ENCODE measurements at places on chromosomes 6 and 20. TPM values are rescaled to one million over a fixed set of nuclear protein-coding genes. Genes with fewer than 3 reads are reported as not detected.

The LZTS3 gene
- 19.2 TPM for total RNA-seq

The CCN6 gene
- not detected for total RNA-seq

The HLA-DRB5 gene
- 56.6 TPM for total RNA-seq

The GPX5 gene
- not detected for total RNA-seq

The DLK2 gene
- 0.49 TPM for total RNA-seq

GRCh38 chr6:2998998-2999617 is 586 bp upstream of the NQO2 start:
- DNase-seq = no peak

DNA sequence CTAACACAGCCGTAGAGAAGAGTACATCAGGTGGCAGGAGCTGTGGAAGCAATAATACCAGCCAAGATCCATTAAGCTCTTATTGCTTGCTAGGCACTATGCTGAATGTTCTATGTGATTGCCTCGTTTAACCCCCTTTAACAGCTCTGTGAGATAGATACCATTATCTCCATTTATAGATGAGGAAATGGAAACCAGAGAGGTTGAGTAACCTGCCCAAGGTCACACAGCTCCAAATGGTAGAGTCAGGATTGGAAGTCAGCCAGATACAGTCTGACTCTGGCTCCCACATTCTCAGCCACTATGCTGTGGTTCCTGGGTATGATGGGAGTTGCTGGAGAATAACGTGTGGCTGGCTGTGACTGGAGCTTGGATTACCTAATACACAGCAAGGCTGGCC is 92.4 kb downstream of the DLGAP4 start:
- DNase-seq = no peak

DNA sequence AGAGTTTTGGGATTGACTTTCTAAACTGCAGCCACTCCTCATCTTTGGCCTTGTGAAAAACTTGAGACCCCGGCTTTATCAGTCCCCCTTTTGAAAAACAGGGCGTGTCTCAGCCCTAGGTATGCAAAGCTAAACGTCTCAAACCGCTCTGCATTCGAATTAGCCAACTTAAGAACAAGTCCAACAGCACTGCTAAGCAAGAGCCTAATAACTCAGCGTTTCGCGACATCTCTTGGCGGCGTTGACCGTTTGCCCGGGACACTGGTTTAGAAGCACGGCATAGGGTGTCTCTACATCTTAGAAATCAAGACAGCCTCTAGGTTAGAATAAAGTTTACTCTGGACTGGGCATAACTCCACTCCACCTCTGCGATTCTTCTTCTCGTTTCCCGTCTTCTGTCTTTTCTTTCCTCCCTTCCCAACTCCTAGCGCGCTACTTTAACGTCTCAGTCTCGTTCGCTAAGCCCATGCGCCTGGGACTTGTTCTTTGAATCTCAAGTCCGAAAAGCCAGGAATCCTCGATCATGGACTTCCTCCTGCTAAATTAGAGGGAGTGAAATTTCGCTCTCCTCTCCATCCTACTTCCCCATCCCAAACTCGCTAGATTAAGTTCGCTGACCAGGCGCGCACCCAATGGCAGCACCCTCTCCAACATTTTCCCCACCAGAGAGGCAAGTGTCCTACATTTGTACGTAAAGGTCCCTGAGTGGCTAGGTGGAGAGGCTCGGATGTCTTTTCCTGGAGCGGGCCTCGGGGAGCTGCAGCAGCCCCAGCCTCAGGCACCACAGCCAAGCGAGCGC is 10.5 kb upstream of the TFAP2A start:
- DNase-seq = no peak

GRCh38 chr20:23003881-23004460 is 31.1 kb upstream of the SSTR4 start:
- DNase-seq = no peak

GRCh38 chr6:49556429-49556837 is 6.0 kb downstream of the C6orf141 start:
- no peak for DNase-seq

- no peak for DNase-seq
Observed at GRCh38 chr6:90072501-90072900, 178.2 kb downstream of the GJA10 start.

- DNase-seq = no peak
Observed at GRCh38 chr6:79608334-79609224, 22.6 kb upstream of the SH3BGRL2 start.

- DNase-seq = no peak
Observed at GRCh38 chr6:148972481-148972880, 225.7 kb downstream of the UST start.

- DNase-seq = no peak
Observed at GRCh38 chr6:128574402-128574801, 54.0 kb upstream of the PTPRK start.

- DNase-seq = no peak
Observed at GRCh38 chr20:9342651-9343050, 171.7 kb upstream of the LAMP5 start.

- DNase-seq = no peak
Observed at GRCh38 chr6:117627533-117627932, 25.2 kb upstream of the GOPC start.

- no peak for DNase-seq
Observed at GRCh38 chr20:41905199-41905598, 287.0 kb upstream of the CHD6 start.

DNA sequence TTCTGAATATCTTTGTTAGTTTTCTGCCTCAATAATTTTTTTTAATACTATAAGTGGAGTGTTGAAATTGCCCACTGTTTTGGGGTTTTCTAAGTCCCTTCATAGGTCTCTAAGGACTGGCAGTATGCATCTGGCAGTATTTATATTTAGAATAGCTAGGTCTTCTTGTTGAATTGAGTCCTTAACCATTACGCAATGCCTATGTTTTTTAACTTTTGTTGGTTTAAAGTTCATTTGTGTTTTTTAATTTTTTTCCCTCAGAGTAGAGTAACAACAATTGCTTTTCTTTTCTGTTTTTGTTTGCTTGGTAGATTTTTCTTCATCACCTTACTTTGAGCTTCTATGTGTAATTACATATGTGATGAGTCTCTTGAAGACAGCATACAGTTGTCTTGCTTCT is 375.9 kb upstream of the EYS start:
- no peak for DNase-seq

DNA sequence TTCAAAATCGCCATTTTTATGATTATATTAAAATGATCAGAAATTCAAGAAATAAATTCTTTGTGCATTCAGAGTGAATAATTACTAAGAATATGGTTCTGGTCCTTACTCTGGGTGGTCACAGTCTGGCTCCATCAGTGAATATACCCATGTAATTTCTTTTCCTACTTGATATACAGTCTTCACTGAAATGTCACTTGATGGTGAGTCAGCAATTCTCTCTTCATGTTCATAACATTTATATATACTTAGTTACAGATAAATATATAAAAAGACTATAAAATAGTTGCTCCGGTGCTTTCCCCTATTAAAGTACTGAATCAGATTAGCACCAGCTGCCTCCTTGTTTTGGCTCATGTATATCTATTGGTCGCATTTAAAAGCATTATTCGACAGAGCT is 56.4 kb upstream of the MTRF1L start:
- no peak for DNase-seq

DNA sequence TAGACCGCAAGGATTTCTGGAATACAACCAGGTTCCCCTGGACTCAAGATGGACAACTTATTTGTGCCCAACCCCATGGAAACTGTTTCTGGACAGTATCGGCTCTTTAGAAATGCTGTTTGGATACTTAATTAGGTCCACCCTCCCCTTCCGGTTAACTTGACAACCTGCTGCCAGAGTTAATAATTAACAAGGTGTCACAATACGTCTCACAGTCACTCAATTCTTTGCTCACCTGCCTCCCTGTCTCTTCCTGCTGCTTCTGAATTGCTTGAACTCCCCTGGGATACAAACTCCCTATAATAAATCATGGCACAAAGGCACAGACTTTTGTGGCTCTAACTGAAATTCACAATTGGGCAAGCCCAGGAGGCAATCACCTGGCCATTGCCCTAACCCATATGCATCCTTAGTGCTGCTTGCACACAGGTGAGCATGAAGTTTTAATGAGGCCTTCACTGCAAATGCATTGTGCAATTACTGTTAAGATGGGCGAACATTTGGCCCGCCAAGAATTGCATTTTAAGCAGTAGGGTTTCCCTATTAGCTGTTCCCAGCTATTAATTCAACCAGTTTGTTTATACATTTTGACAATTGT is 504.4 kb upstream of the NOX3 start:
- DNase-seq = no peak

GRCh38 chr6:105014448-105014847 is 57.5 kb downstream of the LIN28B start:
- no peak for DNase-seq

GRCh38 chr6:119296036-119297035 is 53.2 kb downstream of the MAN1A1 start:
- DNase-seq = no peak

DNA sequence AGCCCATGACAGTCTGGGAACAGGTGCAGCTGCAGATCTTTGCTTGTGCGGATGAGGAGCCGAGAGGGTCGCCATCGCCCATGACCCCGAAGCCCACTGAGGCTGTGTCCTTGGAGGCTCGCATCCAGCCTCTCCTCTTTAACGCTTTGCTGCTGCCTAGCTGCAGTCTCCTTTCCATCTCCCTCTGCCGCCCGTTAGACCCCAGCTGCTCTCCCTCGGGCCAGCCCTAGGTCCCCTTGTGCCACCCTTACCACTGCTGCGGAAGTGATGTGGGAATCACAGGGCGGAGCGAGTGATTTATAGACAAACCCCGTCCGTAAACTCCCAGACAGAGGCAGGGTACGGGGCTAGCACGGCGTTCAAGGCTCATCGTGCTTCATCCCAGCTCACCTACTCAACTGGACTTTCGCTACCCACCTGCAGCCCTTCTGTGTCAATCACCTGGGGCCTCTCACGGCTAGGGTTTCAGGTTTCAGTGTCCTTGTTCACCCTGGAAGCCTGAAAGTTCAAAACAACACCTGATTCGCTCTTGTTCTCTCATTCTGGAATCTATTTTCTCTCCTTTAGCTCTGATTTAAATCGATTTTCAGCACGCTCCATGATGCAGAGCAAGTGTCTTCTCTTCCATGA is 76.1 kb downstream of the PAX1 start:
- DNase-seq = no peak

- DNase-seq = no peak
Observed at GRCh38 chr6:46921059-46921458, 679 bp downstream of the ADGRF5 start.

- DNase-seq = no peak
Observed at GRCh38 chr20:46157625-46158024, 39.5 kb downstream of the CD40 start.

GRCh38 chr20:51756653-51757052 is 11.5 kb downstream of the ATP9A start:
- no peak for DNase-seq

DNA sequence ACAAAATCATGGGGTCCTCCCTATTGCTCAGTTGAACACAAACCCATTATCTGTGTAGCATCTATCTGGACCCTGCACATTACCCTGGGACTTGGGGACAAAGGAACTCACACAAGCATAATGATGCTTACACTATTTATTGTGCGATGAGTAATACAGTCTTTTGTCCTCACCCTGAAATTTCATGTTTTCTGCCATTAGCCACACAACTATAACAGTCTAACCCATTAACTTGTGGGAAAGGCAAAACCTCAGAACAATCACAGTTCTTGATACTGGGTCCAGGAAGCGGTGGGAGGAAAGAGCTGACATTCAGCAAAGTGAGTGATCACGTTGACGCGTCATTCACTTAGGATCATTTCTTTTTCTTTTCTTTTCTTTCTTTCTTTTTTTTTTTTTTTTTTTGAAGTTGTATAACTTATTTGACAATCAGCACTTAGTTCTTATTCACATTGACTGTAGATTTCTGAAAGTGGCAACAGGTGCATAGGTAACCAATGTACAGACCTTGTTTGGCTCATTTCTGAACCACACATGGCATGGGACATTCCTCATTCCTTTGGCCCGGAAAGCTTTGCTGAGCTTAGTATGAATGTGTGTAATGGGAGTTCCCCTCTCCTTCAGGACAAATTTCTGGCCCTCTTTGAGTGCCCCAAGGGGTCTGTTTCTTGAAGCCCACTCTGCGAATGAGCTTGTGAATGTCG is 94.8 kb upstream of the CNKSR3 start:
- DNase-seq = no peak

DNA sequence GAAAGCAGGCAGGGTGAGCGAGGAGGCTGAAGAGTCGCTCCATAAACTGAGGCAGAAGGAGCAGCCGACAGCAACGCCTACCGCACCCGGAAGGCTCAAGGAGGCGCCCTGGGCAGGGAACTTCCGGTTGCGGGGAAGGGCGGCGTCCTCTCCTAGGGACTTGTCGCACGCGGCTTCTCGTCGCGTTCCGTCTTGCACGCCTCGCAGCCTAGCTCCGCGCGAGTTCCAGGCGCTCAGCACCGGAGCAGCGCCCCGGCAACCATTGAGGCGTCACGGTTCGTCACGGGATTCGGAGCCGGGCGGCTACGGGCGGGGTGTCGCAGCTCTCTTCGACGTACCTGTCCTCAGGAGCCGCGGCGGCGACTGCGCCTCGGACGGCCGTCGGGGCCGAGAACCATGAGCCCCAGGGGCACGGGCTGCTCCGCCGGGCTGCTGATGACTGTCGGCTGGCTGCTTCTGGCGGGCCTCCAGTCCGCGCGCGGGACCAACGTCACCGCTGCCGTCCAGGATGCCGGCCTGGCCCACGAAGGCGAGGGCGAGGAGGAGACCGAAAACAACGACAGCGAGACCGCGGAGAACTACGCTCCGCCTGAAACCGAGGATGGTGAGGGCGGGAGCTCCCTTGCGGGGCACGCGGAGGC is at the start of gene SPACA1:
Gene SPACA1 (plus strand): TSS at position 332 of the 641 bp plus-strand sequence. CDS start 65 bp downstream, at position 397.
- peak; percentile 20 for DNase-seq

DNA sequence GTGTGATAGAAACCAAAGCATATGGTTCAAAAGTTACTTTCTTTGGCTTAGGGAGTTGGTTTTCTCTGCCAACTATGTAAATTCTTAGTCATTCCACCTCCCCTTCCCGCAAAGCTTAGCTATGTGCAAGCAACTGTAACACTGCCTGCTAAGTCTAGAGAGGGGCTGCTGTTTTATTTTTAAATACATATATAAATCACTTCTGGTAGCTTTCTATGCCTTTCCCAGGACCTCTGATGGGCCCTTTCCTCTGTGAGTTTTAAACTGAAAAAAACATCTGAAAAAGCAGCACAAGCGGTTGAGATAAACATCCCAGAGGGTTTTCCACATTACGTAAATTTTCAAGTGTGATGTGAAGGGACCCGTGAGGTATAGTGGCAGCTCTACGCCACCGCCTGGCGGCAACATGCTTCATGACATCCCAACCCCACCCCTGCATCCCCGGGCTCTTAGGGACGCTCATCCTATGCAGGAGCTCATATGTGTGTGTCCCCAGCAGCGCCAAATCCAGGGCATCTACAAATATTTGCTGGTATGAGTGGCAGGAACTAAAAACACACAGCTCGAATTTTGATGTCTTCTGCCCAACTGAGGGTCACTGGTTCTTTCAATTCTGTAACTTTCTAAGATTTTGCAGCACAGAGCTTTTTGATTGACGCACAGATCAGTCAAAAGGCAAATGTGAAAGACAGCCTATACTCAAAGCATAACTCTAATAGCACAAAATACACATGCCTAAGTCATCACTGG is 12.7 kb downstream of the SAYSD1 start:
- peak; percentile 71 for DNase-seq
